ENCODE measurements at places on chromosomes 2 and 18. TPM values are rescaled to one million over a fixed set of nuclear protein-coding genes. Genes with fewer than 3 reads are reported as not detected.

DNAH7 gene
- 0.98 TPM for total RNA-seq

KLHL29 gene
- 7.7 TPM for total RNA-seq

CTAGE1 gene
- total RNA-seq, result not detected

DNA sequence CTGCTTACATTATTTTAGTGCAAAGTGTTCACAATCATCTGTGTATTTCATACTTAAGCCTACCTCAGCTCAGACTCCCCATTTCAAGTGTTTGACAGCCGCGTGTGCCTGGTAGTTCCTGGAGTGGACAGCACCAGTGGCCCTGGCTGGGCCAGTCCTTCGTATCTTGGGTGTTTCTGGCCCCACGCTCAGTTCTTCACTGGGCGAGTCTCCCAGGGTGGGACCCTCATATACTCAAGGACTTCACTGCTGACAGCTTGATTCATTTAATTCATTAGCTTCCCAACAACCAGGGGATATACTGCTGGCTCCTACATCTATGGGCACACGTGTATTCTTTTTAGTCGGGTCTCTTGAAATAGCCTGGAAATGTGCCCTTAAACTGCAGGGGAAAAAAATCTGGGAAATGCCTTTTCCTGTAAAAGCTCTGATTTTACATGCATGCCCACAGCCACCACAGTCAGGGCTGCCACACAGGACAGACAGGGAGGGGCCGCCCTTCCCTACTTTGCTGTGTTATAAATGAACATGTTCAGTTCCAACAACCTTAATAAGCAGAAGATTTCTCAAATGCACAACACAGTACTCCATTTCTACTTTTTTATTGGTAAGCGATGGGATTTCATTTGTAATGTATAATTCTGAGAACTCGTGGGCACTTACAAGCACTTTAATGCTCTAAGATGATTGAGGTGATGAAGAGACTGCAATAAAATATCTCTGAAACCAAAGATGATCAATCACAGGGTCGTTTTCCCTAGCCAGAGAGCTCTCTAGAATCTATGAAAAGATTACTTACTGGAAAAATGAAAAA, 205.5 kb upstream of the REV1 start:
- H3K4me3 ChIP-seq, result no peak overlapping the region
- no peaks in the 10 kb centered on the region for H3K36me3 ChIP-seq
- no peaks in the 10 kb centered on the region for H3K27me3 ChIP-seq
- H3K27ac ChIP-seq, result no peak overlapping the region
- H3K4me1 ChIP-seq, result no peaks in the 10 kb centered on the region

MGAT5 gene
- total RNA-seq, result 22.1 TPM

DNA sequence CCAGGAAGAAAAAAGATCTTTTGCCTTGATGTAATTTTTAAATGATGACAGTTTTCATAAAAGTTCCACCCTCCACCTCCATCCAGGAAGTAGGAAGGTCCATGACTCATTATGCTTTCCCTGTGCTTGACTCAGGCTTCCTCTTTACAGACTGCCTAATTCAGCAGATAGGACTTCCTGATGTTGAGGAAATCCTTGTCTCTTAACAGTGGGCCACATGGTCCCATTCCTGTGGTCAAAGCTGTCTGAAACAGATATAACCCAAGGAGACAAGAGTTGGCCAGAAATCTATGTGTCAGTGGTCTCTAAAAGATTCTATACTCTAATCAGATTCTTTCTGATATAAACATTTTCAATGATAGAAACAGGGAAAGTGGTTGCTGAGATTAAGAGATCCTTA, 119.1 kb downstream of the BAZ2B start:
- no peak for DNase-seq
- no peaks in the 10 kb centered on the region for H3K4me1 ChIP-seq
- no peaks in the 10 kb centered on the region for H3K36me3 ChIP-seq
- no peak overlapping the region for H3K4me3 ChIP-seq
- no peaks in the 10 kb centered on the region for H3K27me3 ChIP-seq

EXOC6B gene
- 23.2 TPM for total RNA-seq

DNA sequence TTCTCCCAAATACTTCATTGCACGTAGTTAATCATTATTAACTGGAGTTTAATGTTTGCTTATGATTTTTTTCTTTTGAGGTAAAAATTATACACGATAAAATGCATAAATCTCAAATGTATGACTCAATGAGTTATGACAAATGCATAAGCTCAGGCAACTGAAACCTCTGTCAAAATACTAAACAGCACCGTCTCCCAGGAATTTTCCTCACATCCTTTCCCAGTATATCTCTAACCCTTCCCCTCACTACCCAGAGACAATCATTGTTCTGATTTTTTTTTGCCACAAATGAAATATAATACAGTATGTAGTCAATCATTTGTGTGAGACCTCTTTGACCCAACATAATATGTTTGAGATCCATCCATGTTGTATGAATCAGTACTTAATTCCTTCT, 606.5 kb downstream of the CPS1 start:
- H3K27me3 ChIP-seq, result no peaks in the 10 kb centered on the region
- H3K4me1 ChIP-seq, result no peaks in the 10 kb centered on the region
- no peak overlapping the region for H3K4me3 ChIP-seq
- no peak for DNase-seq
- no peak overlapping the region for H3K27ac ChIP-seq

- H3K4me3 ChIP-seq, result no peak overlapping the region
- H3K36me3 ChIP-seq, result no peaks in the 10 kb centered on the region
- no peaks in the 10 kb centered on the region for H3K27me3 ChIP-seq
- no peak overlapping the region for H3K27ac ChIP-seq
- H3K4me1 ChIP-seq, result no peaks in the 10 kb centered on the region
Measured at GRCh38 chr2:13681936-13682335, 950.6 kb upstream of the LRATD1 start.

ARHGAP25 gene
- total RNA-seq, result 0.49 TPM

DNA sequence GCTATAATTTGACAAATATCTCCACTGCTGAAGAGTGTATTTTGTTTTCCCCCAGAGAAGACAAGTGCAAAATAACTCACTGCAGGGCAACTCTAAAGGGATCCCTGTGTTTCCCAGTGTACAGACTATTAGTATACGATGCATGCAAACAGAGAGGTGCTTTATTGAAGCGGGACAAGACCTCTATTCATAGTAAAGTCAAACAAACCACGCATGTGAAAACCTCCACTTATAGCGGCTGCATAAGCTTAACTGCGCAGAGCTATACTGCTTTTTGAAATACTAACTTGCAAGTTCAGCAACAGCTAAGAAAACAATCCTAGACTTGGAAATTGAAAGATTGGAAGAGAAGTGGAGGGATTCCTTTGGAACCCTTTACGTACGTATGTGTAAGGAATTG, 15.6 kb downstream of the RNF144A start:
- no peak overlapping the region for H3K4me3 ChIP-seq
- H3K36me3 ChIP-seq, result no peaks in the 10 kb centered on the region
- H3K27me3 ChIP-seq, result no peaks in the 10 kb centered on the region
- H3K4me1 ChIP-seq, result no peaks in the 10 kb centered on the region
- DNase-seq, result no peak
- no peak overlapping the region for H3K27ac ChIP-seq

DNA sequence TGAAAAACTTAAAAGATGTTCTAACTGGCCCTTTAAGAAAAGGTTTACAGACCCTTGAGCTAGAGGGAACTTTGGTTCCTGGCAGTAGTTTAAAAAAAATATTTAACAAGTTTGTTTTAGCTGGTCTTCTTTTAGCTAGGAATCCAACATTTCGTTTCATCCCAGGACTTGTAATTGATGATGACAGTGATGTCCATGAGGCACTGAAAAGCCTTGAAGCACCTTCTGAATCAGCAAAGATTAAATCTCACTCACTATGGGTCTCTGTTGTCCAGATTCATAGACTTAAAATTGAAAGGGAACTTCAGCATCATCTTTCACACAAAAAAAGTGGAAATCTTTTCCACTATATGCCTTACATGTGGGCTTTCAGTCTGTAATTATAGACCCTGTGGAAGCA, 102.9 kb upstream of the ETAA1 start:
- DNase-seq, result no peak
- H3K27ac ChIP-seq, result no peak overlapping the region
- no peaks in the 10 kb centered on the region for H3K27me3 ChIP-seq
- H3K36me3 ChIP-seq, result no peaks in the 10 kb centered on the region

- H3K27me3 ChIP-seq, result no peaks in the 10 kb centered on the region
- H3K4me3 ChIP-seq, result no peak overlapping the region
- H3K4me1 ChIP-seq, result no peaks in the 10 kb centered on the region
- no peak for DNase-seq
Measured at GRCh38 chr2:102520009-102520408, 47.0 kb downstream of the SLC9A4 start.

GRCh38 chr2:134760385-134760784, 41.6 kb upstream of the TMEM163 start:
- no peak overlapping the region for H3K4me3 ChIP-seq
- H3K4me1 ChIP-seq, result no peaks in the 10 kb centered on the region
- no peaks in the 10 kb centered on the region for H3K36me3 ChIP-seq

UGT1A10 gene
- total RNA-seq, result not detected

SRBD1 gene
- 9.7 TPM for total RNA-seq

SRD5A2 gene
- not detected for total RNA-seq

GRCh38 chr18:65093346-65093745, 657.5 kb upstream of the CDH7 start:
- DNase-seq, result no peak
- H3K27me3 ChIP-seq, result no peaks in the 10 kb centered on the region
- H3K4me1 ChIP-seq, result no peaks in the 10 kb centered on the region
- no peak overlapping the region for H3K4me3 ChIP-seq

GRCh38 chr2:190420801-190421200, 12.6 kb downstream of the MFSD6 start:
- no peaks in the 10 kb centered on the region for H3K4me1 ChIP-seq
- no peak overlapping the region for H3K27ac ChIP-seq
- H3K36me3 ChIP-seq, result no peaks in the 10 kb centered on the region
- no peak overlapping the region for H3K4me3 ChIP-seq
- DNase-seq, result no peak
- no peaks in the 10 kb centered on the region for H3K27me3 ChIP-seq

DNA sequence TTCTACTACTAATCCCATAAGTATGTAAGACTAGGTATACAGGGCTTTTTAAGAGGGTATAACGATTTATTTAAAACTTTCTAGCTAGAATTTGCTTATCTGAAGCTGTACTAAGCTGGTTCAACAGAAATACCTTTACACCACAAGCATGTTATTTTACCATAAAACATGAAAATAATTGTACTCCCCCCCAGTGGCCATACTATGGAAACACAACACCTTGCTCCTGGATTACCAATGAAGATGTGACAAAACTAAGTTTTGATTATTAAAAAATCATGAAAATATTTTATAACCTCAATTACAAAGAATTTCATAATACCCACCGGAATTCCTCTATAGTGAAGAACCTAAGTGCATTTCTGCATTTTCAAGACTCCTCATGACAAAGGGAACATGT, 27.3 kb downstream of the LPIN2 start:
- H3K4me1 ChIP-seq, result peaks cover 45% of the 10 kb centered on the region
- no peak for DNase-seq
- H3K36me3 ChIP-seq, result no peaks in the 10 kb centered on the region
- H3K27me3 ChIP-seq, result no peaks in the 10 kb centered on the region

GRCh38 chr2:171180229-171180930, 19.7 kb upstream of the TLK1 start:
- DNase-seq, result no peak
- H3K4me3 ChIP-seq, result no peak overlapping the region
- H3K27me3 ChIP-seq, result no peaks in the 10 kb centered on the region
- no peaks in the 10 kb centered on the region for H3K4me1 ChIP-seq
- H3K27ac ChIP-seq, result no peak overlapping the region
- no peaks in the 10 kb centered on the region for H3K36me3 ChIP-seq

- H3K27ac ChIP-seq, result no peak overlapping the region
- DNase-seq, result no peak
- no peak overlapping the region for H3K4me3 ChIP-seq
Measured at GRCh38 chr18:55869556-55870501, 281.8 kb upstream of the TCF4 start.

CAVIN2 gene
- 0.95 TPM for total RNA-seq

DNA sequence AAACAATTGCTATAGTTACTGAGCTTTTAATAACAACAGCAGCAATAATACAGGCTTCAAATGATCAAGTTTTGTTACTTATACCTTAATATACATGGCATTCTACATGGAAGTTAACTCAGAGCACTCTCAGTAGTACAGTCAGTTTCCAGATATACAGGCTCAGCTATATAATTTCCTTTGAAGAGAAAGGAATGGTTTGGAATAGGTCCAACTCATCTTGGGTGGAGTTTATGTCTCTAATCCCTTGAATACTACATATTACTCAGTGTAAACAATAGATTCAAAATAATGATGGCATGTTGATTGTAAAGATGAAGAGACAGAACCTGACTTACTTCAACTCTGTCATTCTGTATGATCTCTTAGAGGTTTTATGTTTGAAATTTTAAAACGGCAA, 174.9 kb downstream of the EPHA4 start:
- no peak for DNase-seq
- no peaks in the 10 kb centered on the region for H3K36me3 ChIP-seq
- no peaks in the 10 kb centered on the region for H3K27me3 ChIP-seq
- no peak overlapping the region for H3K4me3 ChIP-seq
- H3K4me1 ChIP-seq, result no peaks in the 10 kb centered on the region

FOXI3 gene
- not detected for total RNA-seq

DNA sequence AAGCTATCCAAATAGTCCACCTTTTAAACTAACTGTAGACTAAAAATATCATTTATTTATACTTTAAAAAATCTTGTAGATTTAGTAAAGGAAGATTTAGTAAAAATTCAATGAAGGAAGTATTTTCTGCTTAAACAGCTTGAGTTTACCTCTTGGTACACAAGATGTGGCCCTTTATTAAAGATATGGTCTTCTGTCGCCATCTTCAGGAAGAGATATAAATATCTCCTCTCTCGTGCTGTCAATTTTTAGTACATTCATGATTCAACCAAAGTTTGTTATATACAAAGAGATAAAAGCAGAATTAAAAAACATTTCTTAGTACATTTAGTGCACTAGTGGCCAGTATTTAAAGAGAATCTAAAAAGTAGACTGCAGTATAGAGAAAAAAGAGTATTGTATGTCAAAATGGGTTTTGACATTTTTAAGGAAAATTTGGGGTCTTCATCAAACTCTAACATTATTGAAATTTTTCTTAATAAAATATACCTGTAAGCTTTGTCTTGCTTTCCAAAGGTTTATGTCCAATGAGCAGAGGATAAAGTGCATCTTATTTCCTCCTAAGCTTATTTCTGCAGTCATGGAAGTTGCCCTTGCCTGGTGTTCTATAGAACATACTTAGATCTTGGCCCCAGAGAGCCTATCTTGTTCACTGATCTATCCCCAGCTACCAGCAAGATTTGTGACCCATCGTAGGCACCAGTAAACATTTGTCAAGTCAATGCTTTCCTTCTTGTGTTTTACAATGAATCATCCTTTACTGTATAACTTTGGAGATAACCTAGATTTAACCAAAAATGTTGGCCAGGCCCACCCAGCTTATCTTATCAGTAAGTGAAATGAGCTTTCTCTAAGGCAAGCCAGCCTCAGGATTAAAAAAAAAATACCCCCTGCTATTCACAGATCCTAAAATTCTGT, 18.5 kb upstream of the EML6 start:
- H3K4me1 ChIP-seq, result peaks cover 4% of the 10 kb centered on the region
- no peak overlapping the region for H3K27ac ChIP-seq
- H3K36me3 ChIP-seq, result no peaks in the 10 kb centered on the region
- no peak for DNase-seq
- no peaks in the 10 kb centered on the region for H3K27me3 ChIP-seq

OTX1 gene
- total RNA-seq, result 4.2 TPM

IL1F10 gene
- not detected for total RNA-seq

GRCh38 chr2:150134223-150134857, 353.1 kb downstream of the RND3 start:
- no peak overlapping the region for H3K4me3 ChIP-seq
- DNase-seq, result no peak
- no peaks in the 10 kb centered on the region for H3K27me3 ChIP-seq
- peaks cover 20% of the 10 kb centered on the region for H3K4me1 ChIP-seq
- no peaks in the 10 kb centered on the region for H3K36me3 ChIP-seq

GRCh38 chr2:42762155-42762554, 1.8 kb downstream of the OXER1 start:
- no peaks in the 10 kb centered on the region for H3K36me3 ChIP-seq
- H3K27ac ChIP-seq, result no peak overlapping the region
- H3K4me1 ChIP-seq, result no peaks in the 10 kb centered on the region
- no peak overlapping the region for H3K4me3 ChIP-seq
- DNase-seq, result no peak
